Stimulated activated CD4-positive, alpha-beta T cell treated with anti-CD3 and anti-CD28 coated beads, Interleukin-12 subunit alpha, Interleukin-12 subunit beta, amount 100 ng/mL, for 48 hours (primary cell): ENCODE measurements at places on chromosomes 2 and 18.

- no peak for DNase-seq
Measured at GRCh38 chr2:188416367-188416766, 124.7 kb downstream of the GULP1 start.

DNA sequence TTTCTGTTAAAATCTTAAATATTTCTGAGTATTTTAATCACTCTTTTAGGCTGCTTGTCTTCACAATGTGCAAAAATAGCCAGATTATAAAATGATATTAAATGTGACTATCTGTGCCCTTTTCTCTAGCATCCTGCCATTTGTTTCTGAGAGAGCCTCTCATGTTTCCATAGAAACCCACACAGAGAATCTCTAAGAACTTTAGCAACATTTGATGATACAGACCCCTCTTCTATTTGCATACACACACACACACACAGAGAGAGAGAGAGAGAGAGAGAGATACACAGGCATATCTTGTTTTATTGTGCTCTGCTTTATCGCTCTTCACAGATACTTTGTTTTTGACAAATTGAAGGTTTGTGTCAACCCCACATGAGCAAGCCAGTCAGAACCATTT, 134.5 kb upstream of the DDX18 start:
- no peak for DNase-seq

GRCh38 chr2:119476301-119477112, 44.9 kb downstream of the TMEM37 start:
- DNase-seq: peak; percentile 8

GRCh38 chr2:29480426-29480825, 365.2 kb downstream of the CLIP4 start:
- no peak for DNase-seq

DNA sequence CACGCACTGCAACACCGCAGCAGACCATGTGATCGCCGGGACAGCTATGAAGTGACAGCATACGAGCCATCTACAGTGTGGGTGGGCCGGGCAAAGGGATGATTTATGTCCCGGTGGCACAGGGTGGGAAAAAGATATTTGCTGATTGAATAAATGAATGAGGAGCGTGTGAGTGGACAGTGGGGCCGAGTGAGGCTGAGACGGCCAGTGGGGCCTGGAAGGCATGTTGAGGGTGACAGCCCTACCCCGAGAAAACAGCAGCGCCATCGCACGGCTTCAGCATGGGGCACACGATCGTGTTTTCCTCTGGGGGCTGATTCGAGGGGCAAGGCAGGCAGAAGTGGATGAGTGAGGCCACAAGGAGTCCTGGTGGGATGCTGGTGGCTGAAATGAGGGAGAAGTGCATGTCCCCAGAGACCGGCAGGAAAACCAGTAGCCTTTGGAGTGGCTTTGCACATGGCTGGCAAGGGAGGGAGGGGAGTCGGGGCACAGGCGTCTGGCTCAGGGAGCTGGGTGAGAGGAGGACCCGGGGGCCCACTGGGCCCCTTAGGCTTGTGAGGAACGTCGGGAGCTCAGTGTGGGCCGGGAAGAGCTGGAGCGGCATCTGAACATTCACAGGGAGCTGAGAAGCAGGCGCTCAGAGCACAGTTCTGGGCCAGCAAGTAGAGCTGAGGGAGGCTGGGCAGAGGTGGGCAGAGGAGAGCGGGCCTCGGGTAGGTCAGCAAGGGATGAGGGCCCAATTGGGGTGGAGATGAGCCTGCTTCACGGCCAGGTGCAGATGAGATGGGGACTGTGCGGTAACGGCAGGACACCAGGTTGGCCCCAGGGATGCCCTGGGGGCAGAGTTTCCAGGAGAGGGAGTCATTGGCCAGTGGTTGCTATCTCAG, 32.1 kb upstream of the MAL start:
- no peak for DNase-seq

DNA sequence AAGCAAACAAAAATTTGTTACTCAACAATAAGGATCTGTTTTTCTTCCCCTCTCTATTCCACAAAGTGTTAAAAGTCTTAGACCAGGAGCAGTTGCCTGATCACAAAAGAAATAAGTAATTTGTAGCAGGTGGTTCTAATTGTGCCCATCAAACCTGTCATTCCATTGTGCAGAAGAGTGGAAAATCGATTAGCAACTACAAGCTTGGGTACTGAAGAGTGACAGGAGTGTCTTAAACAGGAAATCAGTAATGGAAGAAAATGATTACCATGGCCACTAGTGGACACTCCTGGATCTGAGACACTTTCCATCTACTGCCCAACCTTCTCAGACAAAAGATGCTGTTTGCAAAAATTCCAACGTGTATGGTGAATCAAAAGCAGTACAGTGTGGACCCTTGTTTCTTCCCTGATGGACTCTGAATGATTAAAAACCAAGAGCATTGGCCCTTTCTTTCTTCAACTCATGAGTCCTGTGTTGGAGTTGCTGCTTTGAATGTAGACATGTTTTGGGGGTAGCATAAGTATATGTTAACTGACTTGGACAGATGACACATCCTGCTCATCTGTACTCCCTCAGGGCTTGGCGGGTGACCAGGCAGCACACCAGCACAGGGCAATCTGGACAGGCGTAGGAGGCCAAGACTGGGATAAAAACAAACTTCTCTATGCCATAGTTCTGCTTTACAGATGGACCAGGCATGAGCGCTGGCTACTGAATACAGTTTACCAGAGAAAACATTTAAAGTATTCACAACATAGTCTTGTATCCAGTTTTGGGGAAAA, 51.9 kb downstream of the PLA2R1 start:
- no peak for DNase-seq

DNA sequence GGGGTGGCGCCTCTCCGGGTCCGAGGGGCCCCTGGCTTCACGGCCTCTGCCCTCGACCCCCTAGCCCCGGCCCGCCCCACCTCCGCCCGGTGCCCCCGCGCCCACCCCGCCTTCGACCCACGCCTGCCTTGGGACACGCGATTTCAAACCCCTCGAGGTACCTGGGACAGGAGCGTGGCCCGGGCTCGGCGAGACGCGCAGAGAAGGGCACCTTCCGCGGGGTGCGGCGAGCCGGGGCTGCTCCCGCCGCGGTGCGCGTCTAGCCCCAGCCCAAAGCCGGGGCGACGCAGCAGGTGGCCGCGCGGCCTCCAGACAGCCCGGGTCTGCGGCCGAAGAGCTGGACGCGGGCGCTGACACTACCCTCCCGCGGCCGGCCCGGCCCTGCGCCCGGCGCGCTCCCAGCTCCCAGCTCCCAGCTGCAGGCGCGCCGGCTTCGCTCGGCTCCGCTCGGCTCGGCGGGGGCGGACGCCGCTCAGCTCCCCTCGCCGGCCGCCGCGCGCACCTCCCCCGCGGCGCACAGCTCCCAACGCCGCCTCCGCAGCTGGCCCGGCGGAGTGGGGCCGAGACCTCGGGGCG, at the start of gene CRACDL:
TSS of gene CRACDL (minus strand) at position 449 of the 576 bp plus-strand sequence. CDS start 89,425 bp downstream, outside the sequence.
- DNase-seq: no peak

DNA sequence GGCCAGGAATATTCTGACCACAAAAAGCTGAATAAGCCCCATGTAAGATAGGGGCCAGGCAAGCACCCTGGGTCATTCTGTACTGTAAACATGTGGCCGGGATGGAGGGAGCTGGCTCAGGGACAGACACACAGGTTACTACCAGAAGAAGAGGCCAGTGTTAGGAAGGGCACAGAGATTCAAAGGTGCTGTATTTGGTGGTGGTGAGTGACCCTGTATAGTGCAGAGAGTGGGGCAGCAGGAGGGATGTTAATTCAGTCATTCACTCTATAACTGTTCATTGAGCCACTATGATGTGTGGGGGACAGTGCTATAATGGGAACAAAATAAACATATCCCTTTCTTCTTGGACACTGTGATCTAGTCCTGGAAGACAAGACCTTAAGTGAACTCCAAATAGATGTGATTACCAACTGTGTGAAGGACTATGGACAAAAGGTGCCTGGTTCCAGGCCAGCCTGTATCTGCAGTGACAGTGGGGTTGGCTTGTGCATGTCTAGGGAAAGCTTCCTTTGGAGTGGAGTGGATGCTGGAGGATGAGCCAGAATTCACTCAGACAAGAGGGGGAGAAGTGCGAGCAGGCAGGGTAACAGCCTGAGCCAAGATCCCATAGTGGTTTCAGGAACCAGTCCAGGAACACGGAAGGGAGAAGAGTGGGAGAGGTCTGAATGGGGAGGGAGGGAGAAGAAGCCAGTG, 8.3 kb downstream of the MOCOS start:
- DNase-seq: no peak

DNA sequence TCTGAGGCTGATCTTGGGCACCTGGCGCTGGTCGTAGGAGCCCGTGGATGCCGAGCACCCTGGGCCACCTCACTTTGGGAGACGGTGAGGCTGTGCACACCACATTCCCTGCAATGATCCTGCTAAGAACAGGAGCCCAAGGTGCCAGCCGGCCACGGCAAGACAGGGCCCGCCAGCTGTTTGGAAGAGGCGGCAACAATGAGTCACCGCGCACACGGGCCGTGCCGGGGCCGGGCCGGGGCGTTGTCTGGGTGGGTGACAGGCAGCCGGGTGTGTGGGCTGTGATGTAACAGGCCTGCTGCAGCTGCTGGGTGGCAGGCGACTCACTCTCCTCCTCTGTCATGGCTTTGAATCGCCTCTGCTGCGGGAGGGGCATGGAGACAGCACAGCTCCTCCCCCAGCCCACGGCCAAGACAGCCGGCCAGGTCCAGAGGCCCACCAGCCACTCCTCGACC, 49.7 kb upstream of the ODC1 start:
- peak; percentile 30 for DNase-seq

- no peak for DNase-seq
Measured at GRCh38 chr18:63763831-63764600, 11.2 kb upstream of the SERPINB7 start.

DNA sequence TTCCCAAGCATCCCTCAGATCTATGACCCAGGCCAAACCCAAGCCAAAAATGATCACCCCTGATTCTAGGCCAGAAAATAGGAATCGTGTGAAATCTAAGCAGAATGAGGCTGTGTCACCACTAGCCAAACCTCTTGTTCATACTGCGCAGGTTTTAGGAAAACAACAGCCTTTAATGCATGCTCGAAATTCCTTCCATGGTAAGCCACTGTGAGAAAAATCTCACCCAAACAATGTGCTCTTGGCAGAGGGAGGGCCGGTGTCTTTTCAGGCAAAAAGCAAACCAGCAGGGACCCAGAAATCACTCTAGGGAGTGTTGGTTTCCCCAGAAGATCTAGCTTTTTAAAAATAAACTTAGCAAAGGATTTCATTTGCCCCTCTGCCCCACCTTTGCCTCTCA, 71.2 kb upstream of the FOSL2 start:
- DNase-seq: no peak

GRCh38 chr2:118945881-118946280, 3.9 kb downstream of the MARCO start:
- DNase-seq: no peak

DNA sequence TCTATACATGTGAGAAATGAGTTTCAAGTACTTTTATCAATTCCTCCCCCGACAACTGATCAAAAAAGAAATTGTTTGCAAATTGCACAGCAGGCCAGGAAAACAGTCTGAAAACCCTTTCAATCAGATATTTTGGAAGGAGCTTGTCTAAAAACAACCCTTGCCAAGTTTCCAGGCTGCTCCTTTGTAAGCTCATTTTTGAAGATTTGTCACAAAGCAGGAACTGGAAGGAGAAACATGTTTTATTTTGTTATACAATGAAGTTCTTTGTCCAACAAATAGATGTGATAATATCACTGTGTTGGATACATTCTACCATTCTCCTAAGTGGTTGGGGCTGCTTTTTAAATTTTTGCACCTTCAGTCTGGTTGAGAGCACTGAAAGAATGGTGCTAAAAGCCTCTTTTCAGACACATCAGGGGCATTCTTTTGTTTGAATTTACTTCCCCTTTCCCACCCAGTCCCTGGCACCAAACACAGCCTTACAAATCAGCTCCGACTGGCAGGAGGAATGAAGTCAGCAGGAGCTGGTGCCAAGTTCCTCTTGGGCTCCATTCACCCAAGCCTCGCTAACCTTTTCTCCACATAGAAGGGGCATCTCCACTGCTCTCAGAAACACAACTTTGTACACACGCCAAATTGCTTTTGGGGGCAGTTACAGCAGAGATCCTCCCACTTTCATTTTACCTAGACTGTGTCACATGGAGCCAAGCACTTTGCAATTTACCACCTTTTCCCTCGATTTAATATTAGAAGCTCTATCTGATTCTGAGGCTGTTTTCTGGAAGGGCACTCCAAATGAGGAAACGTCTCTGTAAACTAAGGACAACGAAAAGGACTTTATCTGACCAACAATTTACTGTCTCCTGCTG, 88.0 kb downstream of the C1D start:
- no peak for DNase-seq

- DNase-seq: no peak
Measured at GRCh38 chr18:21486905-21487437, 113.5 kb downstream of the ESCO1 start.

DNA sequence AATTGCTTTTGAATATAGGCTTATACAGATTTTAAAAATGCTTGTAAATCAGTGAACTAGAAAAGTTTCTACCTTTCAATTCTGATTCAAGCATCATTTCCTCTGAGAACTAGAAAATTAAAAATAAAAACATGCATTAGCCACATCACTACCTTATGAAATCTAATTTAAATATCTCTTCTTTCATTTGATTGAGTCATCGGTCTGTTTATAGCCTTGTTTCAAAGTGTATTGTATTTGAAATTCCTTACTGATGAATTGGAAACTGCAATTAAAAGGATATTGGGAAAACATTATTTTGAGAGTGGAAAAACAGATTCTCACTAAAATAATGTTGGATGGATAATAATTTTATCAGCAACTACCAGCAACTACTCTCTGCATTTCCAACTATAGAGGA, 717.7 kb upstream of the FAM98A start:
- no peak for DNase-seq

GRCh38 chr18:76522122-76522503, 27.1 kb upstream of the ZNF516 start:
- DNase-seq: no peak

DNA sequence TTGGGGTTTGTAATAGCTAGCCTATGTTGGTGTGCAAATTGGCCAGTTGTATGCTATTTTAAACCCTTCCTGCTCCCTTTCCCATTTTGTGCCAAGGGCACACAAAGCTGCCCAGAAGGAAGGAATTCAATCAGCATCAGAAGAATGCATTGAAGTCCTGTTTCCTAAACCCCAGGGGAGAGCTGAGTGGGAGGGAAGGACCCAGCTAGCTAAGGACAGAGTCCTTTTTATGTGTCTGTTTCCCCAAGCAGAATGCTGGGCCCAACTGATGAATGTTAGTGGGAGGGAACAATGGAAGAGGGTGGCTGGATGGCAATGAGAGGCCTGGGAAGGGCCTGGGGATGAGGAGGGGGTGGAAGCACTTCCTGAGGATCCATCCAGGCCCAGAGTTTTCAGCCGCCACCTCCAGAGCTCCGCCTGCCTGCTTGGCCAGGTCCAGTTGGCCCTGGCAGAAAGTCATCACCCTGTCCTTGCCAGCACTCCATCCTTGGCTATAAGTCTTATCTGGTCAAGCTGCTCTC, 32.7 kb downstream of the MEX3C start:
- no peak for DNase-seq
